ENCODE measurements at places on chromosomes 12 and 14.

- H3K36me3 ChIP-seq = no peaks in the 10 kb centered on the region
- no peaks in the 10 kb centered on the region for H3K4me1 ChIP-seq
- no peaks in the 10 kb centered on the region for H3K27me3 ChIP-seq
- ATAC-seq = no peak
- H3K4me3 ChIP-seq = no peak overlapping the region
Observed at GRCh38 chr14:99024926-99025325, 247.1 kb downstream of the BCL11B start.

- H3K36me3 ChIP-seq = peaks cover 59% of the 10 kb centered on the region
- H3K27ac ChIP-seq = peak overlapping the region; percentile 77
- H3K4me1 ChIP-seq = peaks cover 2% of the 10 kb centered on the region
- no peak for ATAC-seq
Observed at GRCh38 chr12:122226366-122227125, 694 bp upstream of the DIABLO start.

- no peaks in the 10 kb centered on the region for H3K36me3 ChIP-seq
- H3K27me3 ChIP-seq = no peaks in the 10 kb centered on the region
- ATAC-seq = no peak
- H3K4me1 ChIP-seq = no peaks in the 10 kb centered on the region
- no peak overlapping the region for H3K27ac ChIP-seq
- no peak overlapping the region for H3K4me3 ChIP-seq
Observed at GRCh38 chr12:16218234-16218633, 59.3 kb downstream of the SLC15A5 start.

GRCh38 chr14:96493178-96493577 is 9.0 kb upstream of the PAPOLA start:
- no peaks in the 10 kb centered on the region for H3K36me3 ChIP-seq
- H3K27ac ChIP-seq = no peak overlapping the region
- no peaks in the 10 kb centered on the region for H3K4me1 ChIP-seq
- no peak overlapping the region for H3K4me3 ChIP-seq

GRCh38 chr12:69828897-69829296 is 3.9 kb downstream of the MYRFL start:
- no peak overlapping the region for H3K4me3 ChIP-seq
- no peak overlapping the region for H3K27ac ChIP-seq
- ATAC-seq = no peak

GRCh38 chr14:23694085-23694948 is 58.2 kb downstream of the DHRS2 start:
- H3K4me3 ChIP-seq = no peak overlapping the region
- no peak overlapping the region for H3K27ac ChIP-seq
- no peak for ATAC-seq
- no peaks in the 10 kb centered on the region for H3K27me3 ChIP-seq
- H3K36me3 ChIP-seq = no peaks in the 10 kb centered on the region
- peaks cover 11% of the 10 kb centered on the region for H3K4me1 ChIP-seq

GRCh38 chr12:71335963-71336257 is 103.7 kb upstream of the LGR5 start:
- no peak overlapping the region for H3K27ac ChIP-seq
- no peak overlapping the region for H3K4me3 ChIP-seq
- H3K27me3 ChIP-seq = no peaks in the 10 kb centered on the region
- no peak for ATAC-seq
- no peaks in the 10 kb centered on the region for H3K4me1 ChIP-seq

DNA sequence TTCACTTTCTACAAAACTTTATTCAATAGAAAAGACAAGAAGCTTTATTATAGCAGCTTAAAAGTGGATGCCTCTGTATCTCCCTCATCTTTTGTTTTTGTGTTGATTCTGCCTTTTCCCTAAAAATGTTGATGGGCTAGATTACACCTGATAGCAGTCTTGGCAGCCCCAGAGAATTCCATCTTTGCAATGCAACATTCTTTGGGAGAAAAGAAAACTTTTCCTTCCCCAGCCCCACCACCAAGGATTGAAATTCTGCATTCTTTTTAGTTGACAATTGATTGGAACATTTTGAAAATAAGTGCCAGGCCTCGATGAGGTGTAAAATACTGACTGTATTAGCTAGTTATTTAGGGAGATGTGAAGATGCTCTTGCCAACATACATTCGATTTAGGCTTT is 306.8 kb upstream of the G2E3 start:
- H3K36me3 ChIP-seq = no peaks in the 10 kb centered on the region
- ATAC-seq = no peak
- H3K4me3 ChIP-seq = no peak overlapping the region
- H3K27ac ChIP-seq = no peak overlapping the region

DNA sequence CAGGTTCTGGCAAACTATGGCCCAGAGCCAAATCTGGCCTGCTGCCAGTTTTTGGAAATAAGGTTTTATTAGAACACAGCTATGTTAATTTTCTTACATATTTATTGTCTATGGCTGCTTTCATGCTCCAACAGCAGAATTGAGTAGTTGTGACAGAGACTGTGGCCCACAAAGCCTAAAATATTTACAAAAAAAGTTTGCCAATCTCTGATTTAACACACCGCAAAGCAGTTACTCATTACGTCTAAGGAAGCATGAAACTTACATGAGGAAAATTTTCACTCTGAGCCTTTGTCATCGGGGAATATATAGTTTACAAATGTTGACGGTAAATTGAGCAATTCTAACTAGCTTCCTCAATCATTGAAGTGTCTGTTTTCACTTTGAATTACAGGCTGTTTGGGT is 96.5 kb downstream of the UNC79 start:
- no peaks in the 10 kb centered on the region for H3K36me3 ChIP-seq
- no peak overlapping the region for H3K27ac ChIP-seq
- no peaks in the 10 kb centered on the region for H3K27me3 ChIP-seq
- ATAC-seq = no peak
- no peaks in the 10 kb centered on the region for H3K4me1 ChIP-seq

DNA sequence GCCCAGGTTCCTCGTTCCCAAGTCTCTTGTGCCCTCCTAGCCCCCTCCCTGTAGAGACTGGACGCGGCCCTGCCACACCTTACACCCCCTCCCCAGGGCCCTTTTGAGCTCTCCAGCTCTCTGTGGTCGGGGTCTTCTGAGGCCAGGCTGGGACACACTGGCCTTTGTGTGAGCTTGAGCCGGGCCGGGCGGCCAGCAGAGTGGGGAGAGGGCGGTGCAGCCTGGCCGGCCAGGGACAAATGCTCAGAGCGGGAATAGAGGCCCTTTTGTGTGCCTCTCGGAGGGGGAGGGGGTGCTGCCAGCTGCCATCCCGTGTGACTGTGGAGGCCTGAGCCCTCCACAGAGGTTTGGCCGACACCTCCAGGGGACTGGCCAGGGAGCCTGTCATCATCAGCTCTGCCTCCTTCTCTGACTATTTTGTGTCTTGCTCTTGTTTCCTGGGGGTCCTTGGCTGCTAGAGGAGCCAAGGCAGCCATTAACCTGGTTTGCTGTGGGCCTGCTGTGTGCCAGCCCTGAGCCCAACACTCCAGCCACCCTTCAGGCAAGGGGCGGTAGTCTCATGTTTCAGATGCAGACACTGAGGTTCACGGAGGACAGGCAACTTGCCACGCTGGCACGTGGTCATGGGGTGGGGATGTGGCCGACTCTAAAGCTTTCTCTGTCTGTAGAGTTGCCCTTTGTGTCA is 13.6 kb downstream of the FAM222A start:
- ATAC-seq = no peak
- no peaks in the 10 kb centered on the region for H3K36me3 ChIP-seq
- H3K27ac ChIP-seq = peak overlapping the region; percentile 66
- no peaks in the 10 kb centered on the region for H3K27me3 ChIP-seq
- no peaks in the 10 kb centered on the region for H3K4me1 ChIP-seq

GRCh38 chr12:122875590-122876220 is 20.2 kb downstream of the VPS37B start:
- ATAC-seq = no peak
- no peaks in the 10 kb centered on the region for H3K36me3 ChIP-seq
- H3K4me3 ChIP-seq = no peak overlapping the region
- H3K27ac ChIP-seq = no peak overlapping the region

DNA sequence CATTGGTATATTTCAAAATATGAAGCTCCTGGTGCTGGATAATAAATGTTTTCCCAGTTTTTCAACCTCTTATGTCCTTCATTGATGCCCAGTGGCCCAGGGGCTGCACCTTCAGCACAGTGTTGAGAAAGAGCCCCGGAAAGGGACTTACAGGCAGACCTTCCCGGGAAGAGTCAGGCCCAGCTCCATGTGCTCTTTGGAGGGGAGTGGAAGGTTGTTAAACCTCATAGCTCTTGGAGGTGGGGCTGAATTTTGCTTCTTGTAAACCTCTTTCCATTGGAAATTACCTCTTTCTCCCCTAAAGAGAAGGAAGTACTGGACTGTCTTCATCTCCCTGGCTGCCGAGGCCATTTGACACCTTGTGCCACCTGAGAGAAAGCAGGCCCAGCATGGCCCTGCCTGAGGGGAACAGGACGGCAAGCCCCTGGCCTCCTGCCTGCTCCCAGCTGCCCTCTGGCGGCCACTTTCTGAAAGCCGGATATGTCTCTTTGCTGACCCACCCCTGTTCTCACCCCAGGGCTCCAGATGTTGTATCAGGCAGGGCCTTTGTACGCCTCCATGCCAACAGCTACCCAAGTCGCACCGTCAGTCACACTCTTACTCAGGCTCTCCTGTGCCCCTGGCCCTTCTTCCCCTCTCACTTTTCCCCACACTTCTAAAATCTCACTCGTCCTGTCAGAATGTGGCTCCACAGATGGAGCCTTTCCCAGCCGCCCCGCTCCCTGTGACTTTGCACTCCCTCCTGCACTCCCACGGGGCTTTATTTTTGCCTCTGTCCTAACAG is 43.0 kb downstream of the EVL start:
- H3K27ac ChIP-seq = peak overlapping the region; percentile 26
- H3K27me3 ChIP-seq = no peaks in the 10 kb centered on the region
- no peaks in the 10 kb centered on the region for H3K36me3 ChIP-seq
- H3K4me3 ChIP-seq = no peak overlapping the region

DNA sequence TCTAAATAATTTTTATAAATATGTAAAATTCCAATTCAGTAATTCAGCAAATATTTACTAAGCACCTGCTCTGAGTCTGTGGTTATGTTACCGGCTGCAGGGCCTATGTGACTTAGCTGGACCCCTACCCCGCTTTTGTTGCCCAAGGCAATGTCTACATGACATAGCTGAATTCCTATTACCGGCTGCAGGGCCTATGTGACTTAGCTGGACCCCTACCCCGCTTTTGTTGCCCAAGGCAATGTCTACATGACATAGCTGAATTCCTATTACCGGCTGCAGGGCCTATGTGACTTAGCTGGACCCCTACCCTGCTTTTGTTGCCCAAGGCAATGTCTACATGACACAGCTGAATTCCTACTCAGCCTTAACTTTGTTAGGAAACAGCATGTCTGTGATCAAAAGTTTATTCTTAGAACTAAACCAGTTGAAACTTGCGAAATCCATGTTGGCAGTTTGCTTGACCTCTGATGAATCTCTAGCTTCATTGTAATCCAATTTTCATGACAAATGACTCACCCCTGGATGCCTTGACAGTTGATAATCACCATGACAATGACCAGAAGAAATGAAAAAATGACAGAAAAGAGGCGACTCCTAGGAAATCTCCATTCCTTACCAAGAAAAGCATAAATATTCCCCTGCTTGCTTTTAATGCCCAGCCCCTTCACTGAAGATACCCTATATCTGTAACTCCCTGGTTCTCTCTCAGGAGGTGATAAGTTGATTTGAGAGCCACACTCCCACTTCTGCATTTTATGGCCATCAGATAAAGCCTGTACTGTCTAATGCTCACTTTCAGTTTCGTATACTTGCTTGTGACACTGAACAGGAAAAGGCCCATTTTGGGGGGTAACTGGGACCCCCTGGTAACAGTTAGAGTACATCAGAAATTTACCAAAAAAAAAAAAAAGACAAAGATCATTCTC is 148.4 kb upstream of the SYT10 start:
- no peak overlapping the region for H3K27ac ChIP-seq
- H3K4me1 ChIP-seq = no peaks in the 10 kb centered on the region
- H3K4me3 ChIP-seq = no peak overlapping the region
- no peaks in the 10 kb centered on the region for H3K27me3 ChIP-seq
- ATAC-seq = peak; percentile 77

GRCh38 chr12:104974626-104975290 is 11.4 kb upstream of the NOPCHAP1 start:
- no peaks in the 10 kb centered on the region for H3K27me3 ChIP-seq
- peak; percentile 41 for ATAC-seq
- no peak overlapping the region for H3K27ac ChIP-seq
- no peaks in the 10 kb centered on the region for H3K36me3 ChIP-seq
- H3K4me3 ChIP-seq = no peak overlapping the region

DNA sequence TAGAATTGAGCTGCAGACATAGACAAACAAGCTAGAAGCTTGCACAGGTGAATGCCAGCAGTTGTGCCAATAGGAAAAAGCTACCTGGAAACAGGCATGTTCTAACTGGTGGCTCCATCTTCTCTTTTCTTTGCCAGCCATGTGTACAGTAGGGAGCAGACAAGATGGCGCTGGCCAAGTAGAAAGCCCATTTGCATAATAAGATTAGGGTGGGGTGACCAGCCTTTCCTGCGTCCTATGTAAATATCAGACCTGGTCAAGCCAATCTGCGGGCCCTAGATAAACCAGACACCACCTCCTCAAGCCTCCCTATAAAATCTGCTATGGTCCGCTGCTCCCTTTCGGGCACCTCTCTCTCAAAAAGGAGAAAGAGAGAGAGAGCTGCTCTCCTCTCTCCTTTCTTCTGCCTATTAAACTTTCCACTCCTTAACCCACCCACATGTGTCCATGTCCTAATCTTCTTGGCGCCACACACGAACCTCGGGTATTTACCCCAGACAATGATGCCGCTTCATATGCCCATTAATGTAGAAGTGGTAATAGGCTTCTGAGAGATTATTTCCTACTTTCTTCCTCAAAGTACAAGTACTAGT is 201.0 kb downstream of the SLC25A21 start:
- H3K36me3 ChIP-seq = no peaks in the 10 kb centered on the region
- no peaks in the 10 kb centered on the region for H3K27me3 ChIP-seq
- no peak overlapping the region for H3K27ac ChIP-seq

DNA sequence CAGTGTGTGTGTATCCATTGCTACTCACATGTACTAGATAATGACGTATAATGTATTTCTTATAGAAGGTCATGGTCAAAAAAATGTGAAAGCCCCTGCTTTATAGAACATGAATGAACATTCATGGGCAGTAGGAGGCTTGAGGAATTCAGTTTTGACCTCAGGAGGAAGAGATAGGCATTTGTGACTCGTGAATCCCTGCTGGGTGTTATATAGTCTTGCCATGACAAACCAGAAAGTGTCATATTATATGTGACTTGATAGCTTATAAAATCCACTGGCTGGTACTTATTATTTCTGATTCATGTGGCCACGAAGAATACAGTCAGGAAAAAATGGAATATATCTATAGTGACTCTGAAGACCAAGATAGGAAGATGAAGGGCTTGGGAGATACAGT is 287.6 kb downstream of the CEP128 start:
- H3K4me1 ChIP-seq = no peaks in the 10 kb centered on the region
- H3K27me3 ChIP-seq = no peaks in the 10 kb centered on the region
- H3K36me3 ChIP-seq = no peaks in the 10 kb centered on the region
- H3K27ac ChIP-seq = no peak overlapping the region

GRCh38 chr14:24365600-24366412 is 2.2 kb upstream of the NFATC4 start:
- H3K4me1 ChIP-seq = no peaks in the 10 kb centered on the region
- H3K4me3 ChIP-seq = peak overlapping the region; percentile 87
- peak overlapping the region; percentile 95 for H3K27ac ChIP-seq
- ATAC-seq = peak; percentile 48
- no peaks in the 10 kb centered on the region for H3K36me3 ChIP-seq

GRCh38 chr12:110622582-110622981 is 8.7 kb downstream of the TCTN1 start:
- no peaks in the 10 kb centered on the region for H3K4me1 ChIP-seq
- no peaks in the 10 kb centered on the region for H3K27me3 ChIP-seq
- no peak overlapping the region for H3K4me3 ChIP-seq
- no peaks in the 10 kb centered on the region for H3K36me3 ChIP-seq
